ENCODE measurements at places on chromosomes 12 and 14.
A peak's percentile ranks its signal among the peaks of the same experiment; 100 is the strongest.

DNA sequence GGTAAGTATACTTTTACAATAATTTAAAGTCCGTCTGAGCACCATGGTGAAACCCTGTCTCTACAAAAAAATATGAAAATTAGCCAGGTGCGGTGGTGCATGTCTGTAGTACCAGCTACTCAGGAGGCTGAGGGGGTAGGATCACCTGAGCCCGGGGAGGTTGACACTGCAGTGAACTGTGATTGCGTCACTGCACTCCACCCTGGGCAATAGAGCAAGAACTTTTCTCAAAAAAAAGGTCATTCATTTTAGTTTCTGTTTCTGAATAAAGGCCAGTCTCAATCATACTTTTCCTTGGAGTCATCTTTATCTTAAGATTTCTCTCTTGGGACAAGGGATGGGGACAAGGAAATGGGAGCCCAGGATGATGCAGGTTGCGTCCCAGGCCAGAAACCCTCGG, 12.9 kb downstream of the ANKRD13A start:
- peak; percentile 27 for DNase-seq

DNA sequence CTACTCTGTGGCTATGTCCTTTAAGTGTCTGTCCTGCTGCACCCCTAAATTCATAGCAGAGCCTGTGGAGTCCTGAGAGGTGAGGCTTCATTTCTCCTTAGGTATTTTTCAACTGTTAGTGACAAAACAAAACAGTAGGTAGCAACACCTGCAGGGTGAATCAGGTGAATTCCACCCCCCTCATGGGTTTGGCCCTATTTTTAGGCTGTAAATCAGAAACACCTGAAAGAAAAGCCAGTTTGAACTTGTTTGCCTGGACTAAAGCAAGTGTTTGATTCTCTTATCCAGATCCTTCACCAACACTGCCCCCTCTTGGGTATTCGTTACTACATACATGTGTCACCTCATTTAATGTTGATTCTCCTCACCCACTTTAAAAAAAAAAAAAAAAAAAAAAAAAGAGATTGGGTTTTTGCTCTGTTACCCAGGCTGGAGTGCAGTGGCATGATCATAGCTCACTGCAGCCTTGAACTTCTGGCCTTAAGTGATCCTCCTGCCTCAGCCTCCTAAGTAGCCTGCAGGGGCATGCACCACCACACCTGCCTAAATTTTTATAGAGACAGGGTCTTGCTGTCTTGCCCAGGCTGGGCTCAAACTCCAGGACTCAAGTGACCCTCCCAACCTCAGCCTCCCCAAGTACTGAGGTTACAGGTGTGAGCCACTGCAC, 10.3 kb downstream of the TBPL2 start:
- peak; percentile 83 for DNase-seq

- no peak for DNase-seq
Observed at GRCh38 chr14:105147671-105148603, 20.6 kb downstream of the JAG2 start.

DNA sequence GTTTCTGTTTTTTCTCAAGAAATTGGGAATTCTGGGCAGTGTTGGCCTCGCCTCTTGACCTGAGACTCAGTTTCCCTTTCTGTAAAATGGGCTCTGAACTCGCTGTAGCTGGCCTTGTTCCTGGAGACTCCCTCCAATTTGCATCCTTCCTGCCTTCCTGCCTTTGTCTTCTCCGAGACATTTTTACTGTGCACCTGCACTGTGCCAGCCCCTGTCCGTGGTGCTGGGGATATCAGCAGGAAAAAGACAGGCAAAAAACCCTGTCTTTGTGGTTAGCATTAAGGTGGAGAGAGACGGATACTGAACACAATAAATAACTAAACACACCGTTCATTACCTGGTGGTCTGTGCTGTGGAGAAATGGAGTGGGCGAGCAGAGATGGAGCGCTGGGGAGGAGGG, 129.8 kb downstream of the AACS start:
- no peak for DNase-seq

GRCh38 chr14:96104469-96105057, 65.4 kb downstream of the C14orf132 start:
- peak; percentile 96 for DNase-seq

DNA sequence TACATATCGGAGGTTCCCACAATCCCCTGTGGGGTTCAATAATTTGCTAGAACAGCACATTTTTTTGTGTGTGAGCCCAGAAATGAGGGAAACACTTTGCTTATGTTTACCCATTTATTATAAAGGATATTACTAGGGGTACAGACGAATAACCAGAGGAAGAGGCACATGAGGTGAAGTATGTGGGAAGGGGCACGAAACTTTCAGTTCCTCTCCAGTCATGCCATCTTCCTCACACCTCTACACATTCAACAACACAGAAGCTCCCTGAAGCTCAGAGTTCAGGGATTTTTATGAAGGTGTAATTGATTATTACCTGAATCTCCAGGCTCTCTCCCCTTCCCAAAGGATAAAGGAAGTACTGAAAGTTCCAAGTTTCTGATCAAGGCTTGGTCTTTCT, 30.2 kb upstream of the DYRK2 start:
- DNase-seq, result no peak

- no peak for DNase-seq
Observed at GRCh38 chr12:130661486-130662255, 54.4 kb downstream of the RIMBP2 start.

GRCh38 chr12:86929962-86930361, 673.8 kb upstream of the MGAT4C start:
- DNase-seq, result no peak

DNA sequence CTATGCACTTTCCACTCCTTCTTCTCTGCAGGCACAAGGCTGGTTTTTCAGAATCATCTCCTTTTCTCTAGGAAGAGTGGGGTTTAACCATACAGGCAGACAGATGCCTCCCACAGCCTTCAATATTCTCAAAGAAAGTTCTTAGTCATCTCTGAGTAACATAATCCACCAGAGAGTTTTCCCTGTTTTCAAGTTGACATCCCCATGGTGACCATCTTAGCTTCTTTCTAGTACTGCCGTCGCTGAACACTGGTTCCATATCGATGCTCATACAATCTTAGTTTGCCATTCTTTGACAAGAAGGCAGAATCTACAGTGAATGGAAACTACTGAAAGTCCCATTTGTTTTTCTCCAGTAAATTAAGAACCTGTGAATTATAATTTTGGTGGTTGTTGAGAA, 28.6 kb downstream of the TPH2 start:
- no peak for DNase-seq

DNA sequence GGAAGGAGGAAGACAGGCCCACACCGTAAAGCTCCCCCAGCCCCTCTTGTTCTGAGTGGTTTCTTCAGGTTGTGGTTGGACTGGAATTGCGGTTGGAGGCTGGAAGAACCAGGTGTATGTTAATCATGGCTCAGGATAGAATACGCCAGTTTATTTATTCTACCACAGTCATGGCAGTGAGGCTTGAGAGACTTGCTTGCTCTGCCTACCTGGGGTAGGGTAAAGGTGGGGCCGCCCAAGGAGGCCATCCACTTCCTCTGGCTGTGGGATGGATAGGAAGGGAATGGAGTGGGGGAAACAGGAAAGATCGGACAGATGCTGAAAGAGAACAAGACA, 8.1 kb downstream of the SHMT2 start:
- DNase-seq, result no peak

- DNase-seq, result peak; percentile 90
Observed at GRCh38 chr14:51651388-51652167, at the start of gene FRMD6. Gene FRMD6, plus strand, starts transcription at chr14:51651910. Its CDS starts 37,927 bp downstream, at chr14:51689837.

DNA sequence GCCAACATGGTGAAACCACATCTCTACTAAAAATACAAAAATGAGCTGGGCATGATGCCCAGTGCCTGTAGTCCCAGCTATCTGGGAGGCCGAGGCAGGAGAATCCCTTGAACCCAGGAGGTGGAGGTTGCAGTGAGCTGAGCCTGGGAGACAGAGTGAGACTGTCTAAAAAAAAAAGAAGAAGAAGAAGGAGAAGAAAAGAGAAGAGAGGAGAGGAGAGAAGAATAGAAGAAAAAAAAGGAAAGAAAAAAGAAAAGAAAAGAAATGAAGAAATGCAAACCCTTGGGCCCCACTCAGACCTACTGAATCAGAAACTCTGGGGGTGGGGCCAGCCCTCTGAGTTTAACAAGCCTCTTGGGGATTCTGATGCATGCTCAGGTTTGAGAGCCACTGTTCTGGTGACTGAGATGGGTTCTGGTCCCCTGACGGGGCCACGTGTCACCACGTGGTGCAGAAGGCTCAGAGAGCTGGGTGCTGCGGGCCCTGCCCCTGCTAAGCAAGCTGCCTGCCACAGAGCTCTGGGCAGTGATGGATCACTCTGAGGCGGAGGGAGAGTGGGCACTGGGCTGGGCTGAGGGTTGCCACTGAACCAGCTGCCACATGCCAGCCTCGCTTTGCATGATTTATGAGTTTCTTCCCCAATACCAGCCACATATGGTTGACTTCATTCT, 37.5 kb downstream of the ERH start:
- no peak for DNase-seq

DNA sequence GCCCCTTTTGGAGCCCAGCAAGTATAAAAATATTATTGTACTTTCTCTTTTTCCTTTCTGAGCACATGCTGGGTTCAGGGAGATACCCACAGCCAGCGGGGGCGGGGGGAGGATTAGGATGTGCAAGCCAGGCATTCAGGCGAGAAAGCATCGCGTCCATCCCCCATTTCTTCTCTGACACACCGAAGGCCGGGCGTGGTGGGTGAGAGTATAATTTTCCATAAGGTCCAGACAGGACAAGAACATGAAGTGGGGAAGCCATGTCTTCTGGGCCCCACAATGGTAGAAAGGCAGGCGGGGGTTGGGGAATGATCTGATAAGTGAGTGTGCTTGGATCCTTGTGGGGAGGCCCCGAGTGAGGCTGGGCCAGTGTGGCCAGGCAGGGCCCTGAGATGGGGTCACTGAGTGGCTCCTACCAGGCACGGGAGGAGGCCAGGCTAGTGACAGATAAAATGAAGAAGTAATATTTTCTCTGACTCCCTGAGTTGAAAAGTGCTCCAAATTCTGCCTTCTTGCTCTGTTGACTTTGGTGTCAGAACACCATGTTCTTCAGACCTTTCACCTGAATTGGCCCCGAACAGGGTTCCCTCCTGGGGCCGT, 10.7 kb upstream of the LRTM2 start:
- DNase-seq, result no peak

DNA sequence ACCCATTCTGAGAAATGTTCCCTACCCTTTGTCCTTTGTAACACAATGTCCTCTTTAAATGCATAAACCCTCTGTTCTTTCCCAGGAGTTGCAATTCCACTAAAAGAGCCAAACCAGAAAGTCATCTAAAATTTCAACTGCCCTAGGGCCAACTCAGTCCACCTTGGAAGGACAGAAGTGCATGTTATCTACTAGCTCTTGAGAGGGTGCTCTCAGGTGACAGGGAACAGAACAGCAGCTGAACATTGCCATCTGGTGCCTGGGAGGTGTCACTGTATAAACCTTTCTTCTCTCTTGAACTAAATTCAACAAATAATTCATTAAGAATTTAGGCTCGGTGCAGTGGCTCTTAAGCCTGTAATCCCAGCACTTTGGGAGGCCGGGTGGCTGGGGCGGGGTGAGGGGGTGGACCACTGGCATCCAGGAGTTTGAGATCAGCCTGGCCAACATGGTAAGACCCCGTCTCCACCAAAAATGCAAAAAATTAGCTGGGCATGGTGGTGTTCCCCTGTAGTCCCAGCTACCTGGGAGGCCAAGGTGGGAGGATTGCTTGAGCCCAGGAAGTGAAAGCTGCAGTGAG, 10.3 kb upstream of the FERMT2 start:
- peak; percentile 80 for DNase-seq

DNA sequence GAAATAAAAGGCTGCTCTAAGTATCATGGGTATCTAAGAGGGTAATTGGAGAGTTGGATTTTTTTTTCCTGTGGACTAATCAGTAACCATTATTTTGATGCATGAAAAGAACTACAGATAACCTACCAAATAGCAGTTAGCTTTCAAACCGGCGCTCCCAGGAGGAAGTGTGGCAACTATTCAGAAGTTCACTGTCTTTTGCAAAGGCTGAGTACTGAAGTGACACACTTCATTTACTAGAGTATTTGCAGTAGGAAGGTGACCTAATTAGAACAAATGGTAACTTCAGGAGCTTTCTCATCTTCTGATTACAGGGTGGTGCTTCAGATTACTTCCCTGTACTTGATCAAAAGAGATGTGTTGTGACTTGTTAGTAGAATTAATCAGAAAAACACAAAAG, 87.7 kb downstream of the PELI2 start:
- no peak for DNase-seq

DNA sequence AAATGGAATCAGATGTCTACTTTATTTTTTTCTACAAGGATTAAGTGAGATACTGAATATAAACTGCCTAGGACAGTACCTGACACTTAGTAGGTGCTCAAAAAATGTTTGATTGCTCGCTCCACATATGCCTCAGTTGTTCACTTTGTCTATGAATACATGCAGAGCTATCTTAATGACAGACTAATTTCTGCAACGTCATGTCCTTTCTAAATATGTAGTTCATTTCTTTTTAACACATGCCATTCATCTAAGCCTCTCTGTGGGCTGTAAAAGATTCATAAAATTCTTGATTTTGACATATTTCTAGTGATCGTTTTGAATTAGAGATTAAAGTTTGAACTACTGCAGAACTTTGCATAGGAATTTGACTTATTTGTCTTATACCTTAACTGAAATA, 176.3 kb upstream of the STXBP6 start:
- no peak for DNase-seq

DNA sequence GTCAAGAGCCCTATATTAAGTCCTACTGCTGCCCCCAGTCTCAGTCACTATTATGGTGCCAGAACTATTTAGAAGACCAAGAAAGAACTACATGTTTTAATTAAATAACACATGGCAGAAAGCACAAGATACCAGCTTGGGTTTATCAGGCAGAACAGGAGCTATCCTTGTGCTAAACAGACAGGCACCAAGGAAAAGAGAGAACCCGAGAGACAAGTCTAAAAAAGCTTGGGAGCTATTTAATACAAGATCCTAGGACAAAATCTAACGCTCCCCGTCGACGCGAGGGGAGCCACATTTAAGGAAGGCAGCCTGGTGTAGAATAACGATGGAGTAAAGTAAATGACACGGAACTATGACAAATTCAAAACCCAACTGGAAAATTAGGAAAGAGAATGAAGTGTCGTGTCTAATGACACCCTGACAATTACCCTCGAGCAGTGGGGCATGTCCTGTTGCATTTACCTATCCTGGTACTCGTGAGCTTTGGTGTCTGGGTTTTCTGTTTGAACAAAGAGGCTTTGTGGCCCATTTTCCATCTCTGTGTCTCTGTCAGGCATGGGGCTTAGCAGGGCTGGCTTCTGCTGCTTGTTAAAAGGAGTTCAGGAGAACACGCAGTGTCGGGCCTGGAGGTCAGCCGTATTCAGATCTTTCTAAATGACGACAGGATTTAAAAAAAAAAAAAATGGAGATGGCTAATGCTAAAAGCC, 140.6 kb downstream of the ETNK1 start:
- no peak for DNase-seq

- peak; percentile 54 for DNase-seq
Observed at GRCh38 chr14:73223049-73223448, 14.3 kb upstream of the PAPLN start.

DNA sequence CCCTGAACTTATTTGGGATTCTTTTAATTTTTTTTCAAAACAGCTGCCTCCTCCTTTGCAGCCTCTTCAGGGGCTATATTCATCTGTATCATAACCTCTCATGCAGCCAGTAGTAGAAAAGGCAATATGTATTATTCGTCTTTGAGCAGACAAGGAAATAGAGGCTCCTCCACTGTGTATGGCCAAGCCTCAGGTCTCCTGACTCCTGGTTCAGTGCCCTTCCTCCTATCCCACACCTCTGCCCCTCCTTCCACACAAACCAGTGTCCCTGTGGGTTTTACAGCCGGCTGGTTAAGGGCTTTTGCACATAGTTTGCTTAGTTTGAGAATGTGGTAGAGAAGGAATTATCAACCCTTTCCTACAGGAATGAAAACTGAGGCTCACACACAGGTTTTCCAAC, 8.8 kb upstream of the ACVRL1 start:
- no peak for DNase-seq

All from cardiac fibroblast (primary cell).